ENCODE measurements at places on chromosomes 1 and 21.

DNA sequence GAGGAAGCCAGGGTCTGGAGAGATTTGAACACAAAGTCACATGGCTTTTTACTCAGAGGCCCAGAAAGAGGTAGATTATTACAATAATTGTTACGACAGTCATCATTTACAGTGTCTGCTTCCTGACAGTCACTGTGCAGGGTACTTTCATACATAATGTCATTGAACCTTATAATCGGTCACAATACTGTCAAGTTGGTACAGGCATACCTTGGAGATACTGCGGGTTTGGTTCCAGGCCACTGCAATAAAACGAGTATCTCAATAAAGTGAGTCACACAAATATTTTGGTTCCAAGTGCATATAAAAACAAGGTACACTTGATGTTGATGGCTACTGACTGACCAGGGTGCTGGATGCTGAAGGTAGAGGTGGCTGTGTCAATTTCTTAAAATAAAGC lies 112.6 kb downstream of the NOS1AP start:
- no peak for DNase-seq

- DNase-seq = no peak
These were observed 31.0 kb upstream of the CLDN14 start for GRCh38 chr21:36510911-36511310.

GRCh38 chr1:98661544-98662355 lies at the start of gene SNX7:
Gene SNX7, plus strand, starts transcription at chr1:98661721. Its CDS starts 11 bp downstream, at chr1:98661732.
- DNase-seq = no peak

DNA sequence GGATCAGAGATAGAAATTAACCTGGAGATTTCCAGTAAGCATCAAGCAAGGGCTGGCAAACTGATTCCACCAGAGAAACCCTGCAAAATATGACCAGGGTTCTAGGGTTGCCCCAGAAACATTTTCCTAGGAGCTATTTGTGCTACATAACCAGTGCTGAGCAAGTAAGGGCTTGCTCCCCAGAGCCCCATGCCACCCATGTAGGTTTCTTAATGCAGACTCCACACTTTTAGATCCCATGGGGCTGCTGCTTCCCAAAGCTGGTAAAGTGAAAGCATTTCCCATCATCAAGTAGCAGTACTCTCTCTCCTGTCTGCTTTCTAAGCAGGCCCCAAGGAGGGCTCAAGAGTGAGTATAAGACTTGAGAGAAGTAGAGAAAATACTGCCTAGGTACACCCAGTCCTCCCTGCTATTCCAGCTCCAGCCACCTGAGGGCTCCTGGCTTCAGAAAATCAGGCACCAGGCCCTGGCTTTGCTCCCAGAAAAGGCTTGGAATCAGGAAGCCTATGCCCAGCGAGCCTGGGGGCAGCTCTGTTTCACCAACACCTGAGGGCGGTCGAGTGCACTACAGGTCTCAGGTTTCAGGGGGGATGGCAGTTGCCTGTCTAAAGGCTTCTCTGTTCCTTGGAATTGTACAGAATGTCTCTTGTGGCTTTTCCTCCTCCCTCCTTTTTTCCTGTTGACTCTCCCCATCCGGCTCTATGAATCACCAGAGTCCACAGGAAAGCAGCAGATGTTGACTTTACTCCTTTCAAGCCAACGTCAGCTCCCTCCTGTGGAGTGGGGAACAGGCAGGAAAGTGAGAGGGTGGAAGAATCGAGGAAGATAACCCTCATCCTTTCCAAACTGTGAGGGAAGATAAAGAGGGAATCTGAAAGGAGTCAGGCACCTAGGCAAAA lies 6.2 kb upstream of the ANKRD35 start:
- DNase-seq = peak; percentile 56

- no peak for DNase-seq
These were observed 462.0 kb upstream of the RUNX1 start for GRCh38 chr21:35510957-35511695.

DNA sequence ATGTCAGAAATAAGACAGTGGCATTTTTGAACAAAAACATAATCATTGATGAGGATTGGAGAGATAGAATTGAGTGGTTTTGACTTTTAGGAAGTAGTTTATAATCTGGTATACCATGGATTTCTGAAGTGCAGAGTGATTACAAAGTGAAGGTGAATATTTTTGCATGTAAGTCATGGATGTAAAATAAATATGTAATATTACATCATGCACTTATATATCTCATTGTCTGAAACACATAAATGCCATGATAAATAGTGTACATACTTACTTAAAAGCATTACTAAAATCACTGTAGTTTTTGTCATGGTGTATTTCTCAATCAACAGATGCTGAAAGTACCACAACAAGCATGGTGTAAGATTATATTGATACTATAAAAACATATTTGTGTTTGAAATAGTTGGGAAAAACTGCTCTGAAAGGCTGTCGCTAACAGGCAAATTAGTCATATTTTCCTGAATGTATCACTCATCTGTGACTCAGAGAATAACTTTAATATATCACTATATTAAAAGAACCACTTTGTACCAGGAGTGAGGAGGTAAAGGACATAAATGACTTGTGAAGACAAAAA lies 24.8 kb upstream of the RGS18 start:
- no peak for DNase-seq

- no peak for DNase-seq
These were observed 5.2 kb downstream of the RGL1 start for GRCh38 chr1:183810121-183810520.

DNA sequence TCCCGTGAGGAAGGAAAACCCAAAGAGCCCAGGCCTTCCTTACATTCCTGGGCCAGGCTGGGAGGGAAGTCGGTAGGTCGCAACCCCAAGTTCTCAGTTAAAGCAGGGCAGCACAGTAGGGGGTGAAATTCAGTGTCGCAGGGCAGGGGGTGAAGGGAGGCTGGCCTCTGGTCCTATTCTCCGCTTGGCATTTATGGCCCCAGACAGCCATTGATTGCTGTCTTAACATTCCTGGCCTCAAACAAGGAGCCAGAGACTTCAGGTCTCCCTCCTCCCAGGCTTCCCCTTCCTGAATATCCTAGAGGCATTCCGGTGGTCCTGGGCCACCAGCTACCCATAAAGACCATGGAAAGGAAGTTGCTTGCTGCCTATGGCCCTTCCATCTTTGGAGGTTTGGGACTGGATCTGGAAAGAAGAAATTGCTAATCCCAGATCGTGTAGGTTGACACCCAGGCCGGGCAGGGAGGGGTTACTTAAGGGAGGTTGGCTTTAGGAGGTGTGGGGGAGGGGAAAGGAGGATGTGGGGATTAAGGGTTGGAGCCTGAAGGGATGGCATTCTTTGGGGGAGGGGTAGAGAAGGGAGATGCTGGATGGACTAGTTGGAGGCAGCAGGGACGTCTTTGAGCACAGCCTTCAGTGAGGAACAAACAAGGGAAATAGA lies 1.7 kb downstream of the LIN28A start:
- DNase-seq = no peak

- no peak for DNase-seq
These were observed 230.8 kb downstream of the KCTD3 start for GRCh38 chr1:215797859-215798258.
